ENCODE measurements at places on chromosomes 1 and 21. TPM values are rescaled to one million over a fixed set of nuclear protein-coding genes. Genes with fewer than 3 reads are reported as not detected.

CLDN17 gene
- not detected for total RNA-seq

LYPD8 gene
- not detected for total RNA-seq

COL11A1 gene
- total RNA-seq: not detected

VAV3 gene
- 4.5 TPM for total RNA-seq

CA14 gene
- not detected for total RNA-seq

GSTM5 gene
- total RNA-seq: not detected

All from activated CD8-positive, alpha-beta memory T cell treated with anti-CD3 and anti-CD28 coated beads, Interleukin-2, amount 10 ng/mL, durations not matched to agents 7 days and 5 days (primary cell).